NCI-H774 (cell line): ENCODE measurements at places on chromosomes 5 and 9.

DNA sequence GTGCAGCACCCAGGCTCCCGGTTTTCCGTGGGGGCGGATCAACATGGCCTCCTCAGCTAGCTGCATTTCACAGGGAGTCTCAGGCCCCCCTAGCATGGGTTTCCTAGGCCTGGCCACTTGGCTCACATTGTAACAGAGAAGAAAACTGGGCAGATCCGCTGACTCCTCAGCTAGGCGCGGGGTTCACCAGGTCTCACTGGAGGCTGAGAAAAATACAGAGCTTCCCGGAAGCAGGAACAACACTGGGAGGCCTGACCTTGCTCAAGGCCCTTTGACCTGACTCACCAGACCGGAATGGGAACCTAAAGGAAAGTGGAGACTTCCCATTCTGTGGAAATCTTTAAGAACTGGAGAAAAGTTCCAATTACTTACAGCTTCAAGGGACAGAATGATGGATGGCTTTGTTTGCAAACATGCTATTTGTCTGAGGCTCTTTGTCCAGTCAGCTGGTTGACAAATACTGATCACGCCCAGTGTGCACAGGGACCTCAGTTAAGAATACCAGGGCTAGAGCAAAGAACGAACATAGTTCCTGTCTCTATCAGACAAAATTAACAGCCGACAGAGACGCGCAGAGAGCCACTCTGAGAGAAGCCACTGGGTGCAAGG, 88.7 kb upstream of the LRRTM2 start:
- DNase-seq: no peak

GRCh38 chr9:98533132-98533531, 175.6 kb downstream of the GABBR2 start:
- no peak for DNase-seq

DNA sequence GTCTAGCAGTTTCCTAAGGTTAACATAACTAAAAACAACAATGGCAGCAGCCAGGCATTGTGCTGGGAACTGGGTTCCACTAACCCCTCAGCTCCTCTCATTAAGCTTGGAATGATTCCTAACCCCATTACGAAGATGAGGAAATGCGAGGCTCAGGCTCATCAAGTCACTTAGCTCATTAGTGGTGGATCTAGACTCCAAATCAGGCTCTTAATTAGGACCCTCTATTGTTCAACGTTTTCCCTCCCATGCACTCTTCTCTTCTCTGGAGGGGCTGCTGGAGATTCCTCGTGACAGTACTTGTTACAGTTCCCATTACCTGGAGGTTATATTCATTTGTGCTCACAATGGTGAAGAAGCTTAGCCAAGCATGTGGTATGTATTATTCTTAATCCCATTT, 6.5 kb downstream of the TAS2R1 start:
- no peak for DNase-seq

DNA sequence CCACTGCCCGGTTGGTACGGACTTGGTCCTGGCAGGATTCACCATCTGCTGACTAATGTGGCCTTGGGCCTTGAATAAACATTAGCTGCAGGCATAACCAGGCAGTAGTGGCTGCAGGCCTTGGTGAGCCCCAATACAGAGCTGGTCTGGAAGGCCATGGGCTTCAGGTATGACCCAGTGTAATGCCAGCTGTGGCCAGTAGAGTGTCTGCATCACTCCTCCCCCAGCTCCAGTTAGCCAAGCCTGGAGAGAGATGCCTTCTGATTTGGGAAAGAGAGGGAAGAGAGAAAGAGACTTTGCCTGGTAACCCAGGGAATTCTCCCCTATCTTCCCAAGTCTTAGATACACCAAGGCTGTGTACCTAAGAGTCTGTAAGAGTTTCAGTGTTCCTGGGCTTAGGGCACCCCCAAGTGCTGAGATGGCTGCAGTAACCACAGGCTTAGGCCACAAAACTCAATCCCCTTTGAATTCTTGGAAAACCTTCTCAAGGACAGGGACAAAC, 5.6 kb upstream of the C5 start:
- DNase-seq: no peak

DNA sequence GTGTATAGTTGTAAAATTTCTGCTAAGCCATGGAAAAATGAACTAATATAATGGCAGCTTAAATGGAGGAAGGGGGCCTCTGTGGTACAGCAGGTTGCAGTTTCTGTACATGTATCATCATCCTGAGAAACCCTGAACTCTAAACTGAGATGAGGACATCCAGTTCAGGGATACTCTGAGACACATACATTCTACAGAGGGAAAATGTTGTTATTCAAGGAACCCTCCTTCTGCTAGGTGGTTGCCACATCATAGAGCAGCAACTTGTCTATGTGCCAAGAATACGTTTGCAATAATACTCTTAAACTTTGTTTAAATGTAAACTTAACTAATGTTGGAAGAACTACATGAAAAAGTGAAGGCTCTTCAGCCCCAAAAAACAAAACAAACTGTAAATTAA, 1310.8 kb upstream of the WWC1 start:
- DNase-seq: no peak

- no peak for DNase-seq
Observed at GRCh38 chr5:179348843-179349242, 3.6 kb upstream of the ADAMTS2 start.
